ENCODE measurements at places on chromosomes 11 and 22.
A peak's percentile ranks its signal among the peaks of the same experiment; 100 is the strongest.

DNA sequence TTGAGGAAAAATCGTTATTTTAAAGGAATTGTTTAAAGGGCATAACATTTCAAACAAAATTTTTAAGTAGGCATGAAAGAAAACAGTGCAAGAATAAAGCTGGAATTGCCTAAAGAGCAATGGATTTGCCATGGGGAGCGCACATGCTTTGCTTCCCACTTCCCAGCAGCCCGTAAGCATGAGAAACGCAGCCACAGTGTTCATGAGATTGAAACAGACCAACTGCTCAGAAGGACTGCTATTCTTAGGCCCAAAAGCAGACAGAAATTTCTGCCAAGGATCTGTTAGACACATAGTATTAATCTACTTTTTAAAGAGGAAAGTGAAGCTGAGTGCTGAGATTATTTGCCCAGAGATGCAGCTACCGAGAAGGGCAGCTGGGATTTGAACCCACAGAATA, 34.2 kb upstream of the TSKU start:
- no peak for DNase-seq

GRCh38 chr11:96033599-96033998, 109.7 kb upstream of the MTMR2 start:
- DNase-seq = no peak

DNA sequence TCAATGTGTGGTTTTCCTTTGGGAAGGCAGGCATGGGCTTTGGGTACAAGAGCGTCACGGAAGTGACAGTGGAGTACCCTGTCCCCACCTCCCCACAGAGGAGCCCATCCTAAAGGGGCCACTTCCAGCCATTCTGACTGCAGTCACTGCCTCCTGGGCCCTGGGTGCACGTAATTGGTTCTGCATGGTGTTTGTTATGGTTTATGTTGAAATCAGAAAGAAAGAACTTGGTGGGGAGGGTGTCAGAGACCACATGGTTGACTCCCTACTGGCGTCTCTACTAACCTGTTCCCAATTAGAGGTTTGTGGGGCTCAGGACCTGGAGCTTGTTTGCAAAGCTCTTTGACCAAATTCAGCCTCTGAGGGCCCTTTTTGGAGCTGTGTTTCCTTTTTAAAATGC, 40.8 kb downstream of the RIBC2 start:
- no peak for DNase-seq

DNA sequence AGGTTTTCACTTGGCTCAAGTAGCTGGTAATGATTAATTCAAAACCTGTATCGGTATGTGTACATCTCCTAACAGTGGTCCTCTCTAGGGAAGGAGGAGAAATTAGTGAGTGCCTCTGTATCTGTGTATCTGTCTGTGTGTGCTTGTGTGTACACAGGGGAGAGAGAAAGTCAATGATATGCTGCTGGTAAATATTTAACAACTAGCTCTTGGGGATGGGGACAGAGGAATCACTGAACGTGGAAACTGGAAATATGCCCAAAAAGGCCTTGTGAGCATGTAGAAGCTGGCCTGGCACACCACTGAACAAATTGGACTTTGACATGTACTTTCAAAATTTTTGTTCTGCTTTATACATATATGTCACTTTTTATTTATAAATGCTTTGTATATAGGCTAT, 214.0 kb upstream of the SYN3 start:
- DNase-seq = no peak

DNA sequence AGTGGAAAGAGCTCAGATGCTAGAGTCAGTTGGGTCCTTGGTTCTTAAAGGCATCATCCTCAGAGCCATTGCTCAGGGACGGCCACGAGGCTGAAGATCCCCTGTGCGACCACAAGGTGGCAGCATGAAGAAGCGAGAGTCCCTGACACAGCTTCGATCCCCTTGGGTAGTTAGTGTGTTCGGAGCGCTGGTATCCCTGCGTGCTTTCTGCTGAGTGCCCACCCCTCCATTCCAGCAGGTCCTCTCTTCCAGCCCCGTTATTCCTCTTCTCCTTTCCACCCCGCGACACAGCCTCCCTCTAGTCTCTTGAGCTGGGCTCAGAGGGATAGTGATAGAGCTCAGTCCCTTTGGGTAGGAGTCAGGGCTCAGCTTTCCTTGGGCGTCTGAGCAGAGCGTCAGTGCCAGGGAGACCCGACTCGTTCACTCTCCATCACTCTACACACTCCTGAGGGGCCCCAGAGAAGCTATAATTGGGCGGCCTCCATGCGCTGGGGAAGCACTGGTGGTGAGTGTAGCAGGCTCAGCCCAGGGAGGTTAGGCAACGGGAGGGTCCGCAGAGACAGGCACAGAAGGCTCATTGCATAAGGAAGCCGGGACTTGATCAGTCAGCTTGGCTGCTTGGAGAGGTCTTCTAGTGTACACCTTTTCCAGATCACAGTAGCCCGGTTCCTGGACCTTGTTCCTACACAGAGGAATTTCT, at the start of gene OR51D1:
Gene OR51D1, plus strand, starts transcription at position 516 of the 700 bp plus-strand sequence. CDS start 2,314 bp downstream, outside the sequence.
- peak; percentile 26 for DNase-seq

DNA sequence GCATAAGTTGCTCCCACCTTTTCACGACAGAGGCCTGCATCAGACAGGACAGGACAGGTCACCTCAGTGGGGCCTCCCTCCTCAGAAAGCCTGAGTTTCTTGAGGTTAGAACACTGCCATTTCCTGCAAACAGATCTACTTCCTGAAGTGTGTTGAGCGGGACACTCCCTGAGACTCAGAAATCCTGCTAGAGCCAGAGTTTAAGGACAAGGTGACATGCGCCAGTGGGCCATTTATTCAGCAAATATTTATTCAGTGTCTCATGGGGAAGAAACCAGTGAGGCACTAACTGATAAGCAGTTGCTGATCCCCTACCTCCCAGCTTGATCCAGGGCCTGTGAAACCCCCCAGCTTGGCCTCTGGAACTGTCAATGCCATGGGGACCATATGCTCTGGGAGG, 454.6 kb downstream of the SOX6 start:
- no peak for DNase-seq

- no peak for DNase-seq
Observed at GRCh38 chr22:25692397-25693267, 49.4 kb upstream of the MYO18B start.

DNA sequence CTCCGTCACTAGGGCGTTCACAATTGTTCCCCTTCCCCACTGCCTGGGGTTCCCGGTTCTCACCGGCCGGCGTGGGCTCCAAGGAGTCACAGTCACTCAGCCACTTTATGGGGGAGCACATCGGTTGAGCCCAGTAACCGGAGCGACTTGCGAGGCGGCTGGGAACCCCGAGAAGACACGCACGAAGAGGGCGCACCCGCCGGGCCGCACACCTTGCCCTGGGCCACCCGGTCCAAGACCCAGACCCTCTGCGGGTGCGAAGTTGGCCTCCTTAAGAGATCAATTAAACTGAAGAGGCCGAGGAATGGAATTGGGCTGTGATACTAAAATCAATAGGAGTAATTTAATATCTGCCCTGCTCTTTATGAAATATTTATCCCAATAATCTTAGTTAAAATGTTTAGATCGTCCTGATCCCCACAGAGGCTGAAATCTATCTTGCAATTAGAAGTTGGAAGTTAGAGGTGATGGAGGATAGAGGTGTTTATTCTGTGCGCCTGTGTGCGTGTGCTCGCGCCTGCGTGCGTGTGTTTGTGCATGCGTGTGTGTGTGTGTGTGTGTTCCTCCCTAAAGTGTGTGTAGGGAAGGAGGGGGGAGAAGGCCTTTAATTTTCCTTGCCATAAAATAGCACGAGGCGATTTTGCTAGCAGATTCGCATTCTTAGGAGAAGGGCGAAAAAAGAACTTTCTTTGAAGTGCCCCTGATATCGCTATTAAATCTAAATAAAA, 954 bp upstream of the MN1 start:
- DNase-seq = no peak

- no peak for DNase-seq
Observed at GRCh38 chr11:74282914-74283371, 28.5 kb downstream of the P4HA3 start.

GRCh38 chr11:113446938-113447337, 28.3 kb downstream of the DRD2 start:
- no peak for DNase-seq

DNA sequence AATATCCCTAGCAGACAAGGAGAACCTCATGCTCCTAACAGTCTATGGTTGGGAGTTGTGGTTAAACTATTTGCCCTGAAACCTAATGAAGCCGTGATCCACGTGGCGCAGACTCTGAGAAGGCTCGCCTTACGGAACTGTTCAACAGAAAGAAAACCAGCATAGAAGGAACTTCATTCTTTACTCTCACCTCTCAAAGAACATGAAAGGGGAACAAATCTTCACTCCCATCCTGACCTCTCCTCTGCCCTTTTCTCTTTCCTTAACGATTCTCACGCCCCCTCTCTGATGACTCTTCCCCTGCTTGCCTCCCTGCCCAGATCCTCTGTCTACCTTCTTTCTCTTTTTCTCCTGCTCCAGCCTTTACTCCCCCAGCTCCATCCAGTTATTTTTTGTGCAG, 54.2 kb downstream of the IRAG1 start:
- DNase-seq = no peak

GRCh38 chr11:131561501-131561900, 191.1 kb downstream of the NTM start:
- DNase-seq = no peak

DNA sequence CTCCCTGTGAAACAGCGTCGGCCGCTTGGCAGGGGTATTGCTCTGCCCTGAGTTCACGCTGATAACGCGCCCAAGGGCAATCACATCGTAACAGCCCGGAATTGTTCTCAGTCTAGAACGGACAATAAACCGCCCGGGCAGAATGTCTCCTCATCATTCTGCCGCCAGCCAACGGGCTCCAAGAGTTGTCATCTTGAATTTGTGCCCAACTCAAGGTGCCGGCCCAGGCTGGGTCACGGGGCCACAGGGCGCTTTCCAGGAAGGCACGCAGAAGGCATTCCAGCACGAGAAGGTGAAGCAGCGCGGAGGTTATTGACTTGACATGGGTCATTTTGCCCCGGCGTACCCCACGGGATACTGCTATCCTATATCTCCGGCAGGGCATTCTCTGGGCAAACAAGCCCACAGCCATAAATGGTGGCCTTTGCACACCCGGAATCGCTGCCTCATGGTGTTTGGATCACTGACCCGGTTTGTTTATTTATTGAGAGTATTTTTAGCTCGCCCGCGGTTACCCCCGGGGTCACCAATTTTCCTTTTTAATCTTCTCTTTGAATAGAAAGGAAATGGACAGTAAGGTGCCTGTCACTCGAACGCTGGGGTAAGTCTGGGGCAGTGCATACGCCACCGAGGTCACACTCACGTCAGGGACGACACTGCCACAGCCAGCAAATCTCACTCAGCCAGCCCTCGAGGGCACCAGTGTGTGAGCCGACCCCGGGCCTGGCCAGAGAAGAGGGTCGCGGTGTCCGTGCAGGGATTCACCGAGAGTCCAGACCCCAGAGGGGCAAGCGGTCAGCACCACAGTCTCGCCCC, 72.4 kb upstream of the FGF3 start:
- no peak for DNase-seq

- DNase-seq = no peak
Observed at GRCh38 chr11:57647372-57647771, 2.3 kb downstream of the YPEL4 start.

- no peak for DNase-seq
Observed at GRCh38 chr11:57230316-57230715, 6.7 kb downstream of the APLNR start.

- peak; percentile 25 for DNase-seq
Observed at GRCh38 chr11:27158456-27159334, 118.1 kb downstream of the BBOX1 start.

GRCh38 chr22:21051831-21052400, 6.2 kb downstream of the LRRC74B start:
- DNase-seq = no peak

DNA sequence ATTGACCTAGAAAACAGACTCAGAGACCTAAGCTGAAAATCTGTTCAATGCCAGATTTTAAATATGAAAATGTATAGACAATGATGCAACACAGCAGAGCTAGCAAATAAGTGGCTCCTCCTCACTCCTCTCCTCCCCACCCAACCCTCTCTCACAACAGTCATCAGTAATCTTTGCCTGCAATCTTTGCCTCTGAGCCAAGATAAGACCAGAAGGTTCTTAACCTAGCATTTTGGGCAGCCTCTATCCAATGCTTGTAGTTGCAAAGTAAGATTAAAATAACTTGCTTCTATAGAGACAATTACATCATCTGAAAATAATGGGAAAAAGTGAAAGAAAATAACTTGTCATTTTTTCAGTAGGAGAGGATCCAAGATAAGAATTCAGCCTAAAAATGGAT, 117.3 kb downstream of the PARVA start:
- no peak for DNase-seq

DNA sequence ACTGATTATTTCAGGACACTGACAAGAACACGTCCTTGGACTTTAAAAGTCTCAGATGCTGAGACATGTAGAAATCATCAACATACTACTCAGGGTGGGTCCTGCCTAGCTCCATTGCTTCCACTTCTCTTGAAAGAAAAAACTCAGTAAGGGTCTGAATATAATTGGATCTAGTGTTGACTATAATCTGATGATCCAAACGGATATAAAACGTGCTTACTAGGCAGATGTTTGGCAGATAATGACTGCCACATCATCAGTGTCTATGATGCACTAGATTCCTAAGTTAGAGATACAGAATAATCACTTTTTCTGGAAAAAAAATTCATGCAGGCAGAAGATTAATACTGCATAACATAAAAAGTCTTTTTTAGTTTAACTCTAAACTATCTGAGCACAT, 21.6 kb downstream of the GUCY1A2 start:
- no peak for DNase-seq

DNA sequence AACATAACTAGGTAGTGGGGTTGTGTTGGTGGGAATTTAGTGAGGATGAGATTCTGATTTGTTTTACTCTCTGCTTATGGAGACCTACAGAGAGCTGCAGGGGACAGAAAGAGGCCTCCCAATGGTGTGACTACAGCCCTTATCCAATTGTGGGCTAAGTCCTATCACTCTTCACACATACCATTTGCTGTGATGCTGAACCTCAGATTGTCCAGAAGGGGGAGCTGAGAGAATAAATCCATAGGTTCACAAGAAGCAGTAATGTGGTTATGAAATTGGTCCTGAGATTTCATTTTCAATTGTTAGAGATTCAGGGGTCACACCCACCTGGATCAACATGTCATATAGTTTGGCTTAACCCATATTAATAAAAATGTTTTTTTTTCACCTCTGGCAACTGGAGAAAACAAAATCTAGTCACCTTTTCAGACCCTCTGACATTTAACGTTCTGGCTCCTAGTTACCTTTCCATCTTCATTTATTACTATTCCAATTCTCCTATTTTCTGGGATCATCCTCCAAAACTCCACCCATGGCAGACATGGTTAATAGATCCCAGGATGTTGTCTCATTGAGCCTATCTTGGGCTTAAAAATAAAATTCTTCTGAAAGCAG, 53.3 kb upstream of the PTPN5 start:
- no peak for DNase-seq

DNA sequence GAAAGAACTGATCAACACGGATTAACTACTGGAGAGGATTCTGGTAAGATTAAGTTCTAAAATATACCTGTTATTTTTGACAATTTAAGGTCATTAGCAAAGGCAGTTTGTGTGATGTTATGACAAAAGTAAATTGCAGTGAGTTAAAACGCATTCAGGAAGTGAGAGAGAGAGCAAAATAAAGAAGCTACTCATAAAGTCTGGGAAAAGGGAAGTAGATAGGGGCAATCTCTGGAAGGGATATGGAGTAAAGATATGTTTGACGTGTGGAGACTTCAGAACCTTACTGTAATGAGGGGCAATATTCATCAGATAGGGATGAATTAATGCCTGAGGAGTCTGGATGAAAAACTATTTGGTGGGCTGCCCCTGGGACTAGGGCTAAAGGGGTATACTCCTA, 16.8 kb downstream of the OR56B4 start:
- no peak for DNase-seq

GRCh38 chr11:1744137-1744886, 6.1 kb downstream of the IFITM10 start:
- DNase-seq = peak; percentile 44
